ENCODE measurements at places on chromosomes 2 and 18.

GRCh38 chr18:50114448-50114847, 80.5 kb downstream of the MYO5B start:
- DNase-seq: no peak

- DNase-seq: no peak
Measured at GRCh38 chr2:2098458-2099167, 232.5 kb downstream of the MYT1L start.

- DNase-seq: no peak
Measured at GRCh38 chr2:230694241-230694640, 18.4 kb upstream of the CAB39 start.

GRCh38 chr2:209523867-209524266, 100.0 kb downstream of the MAP2 start:
- DNase-seq: peak; percentile 20

- DNase-seq: no peak
Measured at GRCh38 chr2:197994751-197995150, 190.4 kb downstream of the PLCL1 start.

Data from NCI-H1930 (cell line).